Right renal cortex interstitium (tissue), 3 donors: ENCODE measurements at places on chromosomes 6 and 20. TPM values are rescaled to one million over a fixed set of nuclear protein-coding genes. Genes with fewer than 3 reads are reported as not detected.

GRCh38 chr20:44166008-44166407, 21.0 kb downstream of the JPH2 start:
- no peak for DNase-seq

DNA sequence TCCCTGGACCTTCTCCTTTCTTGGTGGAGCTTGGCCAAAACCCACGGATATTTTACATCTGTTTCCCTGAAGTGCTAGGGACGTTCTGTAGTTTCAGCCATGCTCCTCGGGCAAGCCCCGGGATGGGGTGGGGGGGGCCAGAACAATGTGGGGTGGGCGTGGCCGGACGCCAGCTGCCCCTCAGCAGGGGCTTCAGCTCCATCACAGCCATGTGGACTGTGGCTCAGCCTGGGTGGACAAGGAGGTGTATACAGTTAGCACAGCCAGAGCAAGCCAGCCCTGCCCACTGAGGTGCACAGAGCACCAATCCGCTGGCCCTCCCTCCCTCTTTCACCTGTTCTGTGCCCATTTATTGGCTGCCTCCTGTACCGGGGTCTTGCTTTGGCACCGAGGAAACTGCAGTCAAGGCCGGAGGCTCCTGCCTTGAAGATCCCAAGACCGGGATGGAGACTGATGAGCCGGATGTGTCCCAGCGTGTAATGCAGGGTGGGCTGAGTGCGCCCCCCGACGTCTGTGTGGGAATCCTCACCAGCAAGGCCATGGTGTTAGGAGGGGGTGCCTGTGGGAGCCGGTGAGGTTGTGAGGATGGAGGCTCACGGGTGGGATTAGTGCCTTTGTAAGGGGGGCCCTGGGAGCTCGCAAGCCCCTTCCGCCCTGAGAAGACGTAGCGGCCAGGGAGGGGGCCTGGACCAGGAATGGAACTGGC, 28.0 kb downstream of the FRMD1 start:
- DNase-seq, result no peak

DNA sequence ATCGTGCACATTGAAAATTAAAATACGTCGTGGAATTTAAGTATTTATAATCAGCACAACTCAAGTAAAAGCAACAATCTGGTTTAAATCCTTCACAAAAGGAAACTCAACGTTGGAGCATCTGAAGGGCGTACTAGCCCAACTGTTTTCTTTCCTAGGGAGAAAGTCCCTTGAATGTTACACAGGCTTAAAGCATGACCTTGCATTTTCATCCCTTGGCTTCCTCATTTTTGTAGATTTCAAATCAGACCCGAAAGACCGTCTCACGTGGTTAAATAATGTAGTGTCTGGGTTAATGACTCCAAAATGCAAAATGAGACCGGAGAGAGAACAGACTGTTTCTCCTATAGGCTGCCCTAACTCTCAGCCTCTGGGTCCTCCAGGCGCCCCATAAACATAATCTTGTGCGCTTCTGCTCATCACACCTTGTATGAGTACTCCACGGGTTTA, 249.2 kb upstream of the RREB1 start:
- no peak for DNase-seq

OVOL2 gene
- polyA plus RNA-seq, result 1.1 TPM

DNA sequence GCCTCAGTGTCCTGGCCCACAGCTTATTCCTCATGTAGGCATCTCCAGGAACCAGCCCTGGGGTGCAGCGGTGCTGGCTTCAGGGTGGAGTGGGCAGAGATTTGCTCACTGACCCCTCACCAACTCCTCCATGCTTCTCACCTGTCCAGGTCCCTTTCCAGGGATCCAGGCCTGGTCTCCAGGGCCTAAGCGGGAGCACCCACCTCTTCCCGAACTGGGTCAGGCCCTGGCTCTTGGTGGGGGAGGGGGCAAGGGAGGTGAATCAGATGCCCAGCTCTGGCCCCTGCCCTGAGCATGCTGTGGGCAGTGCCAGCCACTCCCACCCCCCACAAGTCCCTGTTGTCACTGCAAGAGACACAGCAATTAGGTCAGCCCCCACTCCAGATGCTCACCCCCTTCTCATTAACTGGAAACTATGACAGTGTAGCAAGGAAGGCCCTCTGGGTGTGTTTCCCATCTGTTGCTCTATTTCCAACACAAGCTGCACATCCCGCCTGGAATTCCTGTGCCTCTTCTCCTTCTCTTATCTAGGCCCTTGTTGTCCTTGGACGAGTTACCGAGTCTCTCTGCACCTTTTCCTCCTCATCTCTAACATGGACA, 37.0 kb downstream of the MDFI start:
- no peak for DNase-seq

SUPT3H gene
- 23.8 TPM for polyA plus RNA-seq

DNA sequence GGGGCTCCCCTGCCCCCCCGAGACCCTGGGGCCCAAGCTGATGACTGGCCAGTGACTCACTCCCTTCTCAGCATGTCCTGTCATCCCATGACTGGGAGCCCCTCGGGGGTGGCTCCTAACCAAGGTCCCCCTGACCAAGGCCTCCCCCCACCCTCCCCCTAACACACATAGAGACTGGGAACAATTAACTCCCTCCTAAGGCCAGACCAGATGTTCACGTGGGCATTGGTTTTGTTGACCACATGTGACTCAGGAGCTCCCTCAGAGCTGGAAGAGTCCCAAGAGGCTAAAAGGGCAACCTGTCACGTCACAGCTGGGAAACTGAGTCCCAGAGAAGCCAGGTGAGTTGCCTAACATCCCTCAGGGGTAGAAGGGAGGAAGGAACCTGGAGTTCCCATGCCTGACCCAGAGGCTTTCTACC, 10.6 kb upstream of the CCN5 start:
- DNase-seq, result no peak
